Psoas muscle (tissue), 8 donors: ENCODE measurements at places on chromosomes 16 and 17. TPM values are rescaled to one million over a fixed set of nuclear protein-coding genes. Genes with fewer than 3 reads are reported as not detected.

IGFALS gene
- total RNA-seq: not detected

- DNase-seq: no peak
Measured at GRCh38 chr17:76139801-76140660, 1.0 kb downstream of the FOXJ1 start.

GRCh38 chr16:83698964-83699363, 108.8 kb upstream of the HSBP1 start:
- DNase-seq: no peak

DNA sequence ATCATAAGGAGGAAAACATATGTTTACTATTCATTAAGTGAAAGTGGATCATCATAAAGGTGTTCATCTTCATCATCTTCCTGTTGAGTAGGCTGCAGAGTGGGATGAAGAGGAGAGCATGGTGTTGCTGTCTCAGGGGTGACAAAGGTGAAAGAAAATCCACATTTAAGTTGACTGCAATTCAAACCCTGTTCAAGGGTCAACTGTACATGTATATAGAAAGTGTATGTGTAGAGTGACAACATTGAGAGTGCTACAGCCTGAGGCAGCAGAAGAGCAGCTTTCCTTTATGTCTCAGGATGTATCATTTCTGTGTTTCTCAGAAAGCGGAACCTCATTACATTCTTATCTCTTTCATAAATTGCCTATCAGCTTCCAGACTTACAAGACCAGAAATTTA, 17.2 kb downstream of the ORC6 start:
- no peak for DNase-seq

CEP295NL gene
- 0.19 TPM for total RNA-seq

DNA sequence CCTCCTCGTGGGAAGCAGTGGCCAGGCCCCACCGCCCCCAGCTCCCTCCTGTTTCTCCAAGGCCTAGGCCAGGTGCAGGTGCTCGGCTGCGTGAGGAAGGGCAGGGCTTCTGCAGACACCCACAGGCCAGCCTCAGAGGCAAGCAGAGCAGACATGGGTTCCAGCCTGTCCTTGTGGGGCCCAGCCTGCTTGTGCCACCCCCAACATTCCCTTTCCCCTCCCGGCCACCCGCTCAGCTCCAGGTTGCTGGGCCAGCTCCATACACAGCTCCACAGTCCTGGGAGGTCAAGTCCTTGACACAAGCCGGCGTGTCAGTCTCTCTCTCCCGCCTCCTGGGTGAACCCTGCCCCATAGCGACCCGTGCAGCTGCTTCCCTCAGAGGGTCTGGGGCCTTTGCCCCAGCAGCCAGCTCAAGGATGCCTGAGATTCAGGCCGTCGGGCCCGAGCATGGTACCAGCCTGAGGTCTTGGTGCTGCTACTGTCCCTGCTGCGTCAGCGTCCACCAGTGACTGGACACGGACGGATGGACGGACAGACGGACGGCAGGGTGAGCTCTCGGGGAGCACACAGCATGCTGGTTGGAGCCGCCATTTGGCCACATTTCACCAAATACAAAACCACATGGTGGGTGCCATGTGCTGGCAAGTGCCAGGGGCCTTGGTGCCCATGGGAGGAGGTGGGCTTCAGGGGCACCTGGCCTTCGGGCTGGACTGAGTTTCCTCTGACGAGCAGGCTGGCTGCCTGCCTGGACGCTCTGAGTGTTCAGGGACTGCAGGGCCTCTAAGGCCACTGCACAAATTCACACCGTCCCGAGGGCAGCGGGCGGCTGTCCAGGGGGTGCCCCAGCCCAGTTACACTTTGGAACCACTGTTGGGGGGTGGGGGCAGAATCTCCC, 8.0 kb downstream of the SECTM1 start:
- DNase-seq: no peak

KRT39 gene
- not detected for total RNA-seq

CLEC10A gene
- total RNA-seq: 1.9 TPM

DNA sequence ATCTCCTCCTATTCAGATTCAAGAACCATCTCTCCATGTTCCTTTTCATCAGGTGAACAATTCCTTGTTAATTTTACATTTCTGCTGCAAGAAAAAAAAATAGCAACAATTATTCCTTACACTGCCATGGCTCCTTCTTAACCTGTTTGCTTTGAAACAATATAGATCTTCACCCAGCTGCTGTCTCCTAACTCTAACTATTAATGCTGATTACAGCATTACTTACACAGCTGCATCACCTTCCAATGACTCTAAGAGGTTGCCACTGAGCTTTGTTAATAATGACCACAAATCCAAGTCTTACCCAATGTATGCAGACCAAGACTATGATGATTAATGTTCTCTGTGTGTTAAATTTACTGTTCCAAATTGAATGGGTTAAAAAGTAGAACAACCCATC, 541.4 kb downstream of the TOX3 start:
- no peak for DNase-seq

ADGRG3 gene
- 0.22 TPM for total RNA-seq

DNA sequence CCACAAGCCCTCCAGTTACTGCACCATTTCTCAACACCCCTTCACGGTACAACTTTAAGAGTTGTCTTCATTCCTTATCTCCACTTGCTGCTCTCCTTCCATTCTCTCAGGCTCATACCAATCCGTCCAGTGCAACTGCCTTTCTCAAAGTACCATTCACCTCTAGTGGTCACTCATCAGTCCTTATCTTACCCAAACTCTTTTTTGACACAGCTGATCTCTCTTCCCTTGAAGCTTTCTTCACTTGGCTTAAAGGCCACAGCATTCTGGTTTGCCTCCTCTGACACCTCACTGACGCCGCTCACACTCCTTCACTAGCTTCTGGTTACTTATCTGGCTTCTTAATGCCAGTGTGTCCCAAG, 24.9 kb downstream of the UBE2G1 start:
- DNase-seq: no peak

DNA sequence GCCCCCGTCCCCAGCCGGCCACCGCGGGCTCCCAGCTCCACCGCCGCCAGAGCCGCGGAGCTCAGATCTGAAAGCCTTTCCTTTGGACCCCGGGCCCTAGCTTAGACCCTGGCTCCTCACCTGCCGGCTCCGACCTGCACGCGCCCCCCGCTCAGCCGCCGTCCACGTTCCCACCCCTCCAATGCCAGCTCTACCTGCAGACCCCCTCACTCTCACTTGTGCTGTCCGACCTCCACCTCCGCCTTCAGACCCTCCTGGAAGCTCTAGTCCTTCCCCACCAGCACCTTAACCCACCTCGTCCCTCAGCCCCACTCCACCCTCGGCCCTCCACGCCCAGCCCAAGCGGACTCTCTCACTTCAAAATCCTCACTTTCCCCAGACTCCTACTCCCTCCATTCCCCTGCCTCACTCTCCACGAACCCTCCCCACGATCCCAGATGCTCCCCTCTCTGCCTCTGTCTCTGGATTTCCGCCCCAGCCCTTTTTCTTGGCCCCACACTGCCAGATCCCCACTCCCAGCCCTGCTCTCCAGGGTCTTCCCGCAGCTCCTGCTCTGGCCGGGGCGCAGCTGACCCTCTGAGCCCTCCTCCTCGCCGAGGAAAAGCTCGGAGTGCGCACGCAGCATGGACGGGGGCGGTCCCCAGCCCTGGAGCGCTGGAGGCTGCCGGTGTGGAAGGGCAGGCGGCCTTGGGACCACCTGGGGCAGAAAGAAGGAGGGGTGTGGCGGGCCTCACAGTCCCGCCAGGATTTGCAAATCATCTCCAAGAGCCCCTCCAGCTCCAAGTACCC, at the start of gene TMEM114:
Gene TMEM114, minus strand, starts transcription at position 612 of the 789 bp plus-strand sequence. CDS start 673 bp downstream, outside the sequence.
- no peak for DNase-seq

- no peak for DNase-seq
Measured at GRCh38 chr16:54546521-54546920, 259.9 kb upstream of the IRX3 start.

NPLOC4 gene
- total RNA-seq: 324 TPM

DNA sequence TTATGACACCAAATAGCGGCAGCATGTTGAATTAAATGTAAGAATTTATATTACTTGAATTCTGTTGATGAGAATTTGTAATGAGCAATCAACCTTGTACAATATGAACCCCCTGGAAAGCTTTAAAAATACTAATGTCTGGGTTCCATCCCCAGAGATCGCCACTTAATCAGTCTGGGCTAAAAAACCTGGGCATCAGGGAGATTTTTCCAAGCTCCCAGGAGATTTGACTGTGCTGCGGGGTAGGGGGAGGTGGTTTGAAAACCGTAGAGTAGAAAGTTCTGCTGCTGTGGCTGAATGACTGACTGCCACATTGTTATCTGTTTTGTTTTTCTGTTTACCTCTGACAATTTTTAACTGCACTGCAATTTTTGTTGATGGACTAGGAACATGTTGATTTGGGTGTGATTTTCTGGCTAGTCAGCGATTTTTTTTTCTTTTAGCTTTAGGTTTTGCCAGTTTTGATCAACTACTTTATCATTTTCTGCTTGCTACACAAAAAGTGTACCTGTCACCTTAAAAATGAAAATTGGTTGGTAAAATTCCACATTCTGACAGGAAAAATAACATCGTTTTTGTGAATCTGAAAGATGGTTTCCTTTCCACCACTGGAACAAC, 79.3 kb downstream of the PCTP start:
- DNase-seq: no peak

DNA sequence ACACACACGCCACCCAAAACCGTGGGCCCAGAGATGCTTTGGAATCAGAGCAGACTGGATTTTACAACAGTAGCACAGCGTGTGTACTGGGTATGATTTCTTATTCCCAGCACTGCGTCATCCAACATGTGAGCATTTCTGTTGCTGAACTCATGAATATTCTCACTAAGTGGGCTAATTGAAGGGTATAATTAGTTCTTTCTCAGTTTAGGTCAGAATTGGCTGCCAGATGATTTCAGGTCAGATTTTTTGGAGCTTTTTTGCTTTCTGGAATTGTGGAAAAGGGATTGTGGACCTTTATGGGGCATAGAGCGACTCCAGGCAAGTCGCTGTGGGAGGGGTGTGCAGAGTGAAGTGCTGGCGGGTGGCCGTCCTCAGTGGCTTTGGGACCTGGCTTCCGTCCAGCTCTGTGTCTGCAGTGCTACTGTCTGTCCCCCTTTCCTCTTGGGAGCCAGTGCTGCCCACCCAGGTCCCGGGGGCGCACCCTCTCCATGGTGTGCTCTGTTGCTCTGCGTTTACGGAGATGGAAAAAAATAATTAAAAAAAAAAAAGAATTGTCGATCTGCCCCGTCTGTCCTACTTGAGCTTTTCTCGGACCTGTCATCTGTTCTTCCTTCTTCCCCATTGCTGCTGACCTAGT, 25.0 kb downstream of the FOXK2 start:
- peak; percentile 53 for DNase-seq

BTBD17 gene
- total RNA-seq: not detected

DNA sequence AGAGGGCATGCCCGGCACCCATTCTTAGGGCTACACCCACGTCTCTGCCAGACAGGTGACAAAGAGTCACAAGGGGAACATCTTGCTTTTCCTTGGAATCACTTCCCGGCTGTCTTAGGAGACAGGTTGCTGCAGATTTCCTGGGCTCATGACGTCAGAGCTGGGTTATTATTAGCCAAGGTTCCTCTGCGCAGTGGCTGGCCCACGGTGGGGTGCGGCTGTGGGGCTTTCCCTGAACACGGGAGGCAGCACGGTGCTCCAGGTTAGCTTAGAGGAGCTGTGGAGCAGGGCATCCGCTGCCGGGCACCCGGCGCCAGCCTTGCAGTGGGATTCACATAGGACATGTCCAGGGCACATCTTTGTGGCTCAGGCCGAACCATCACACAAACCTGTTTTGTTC, 118.0 kb upstream of the PLCG2 start:
- no peak for DNase-seq

C17orf78 gene
- total RNA-seq: not detected

GRCh38 chr17:45688353-45688752, 95.8 kb upstream of the CRHR1 start:
- DNase-seq: no peak

DNA sequence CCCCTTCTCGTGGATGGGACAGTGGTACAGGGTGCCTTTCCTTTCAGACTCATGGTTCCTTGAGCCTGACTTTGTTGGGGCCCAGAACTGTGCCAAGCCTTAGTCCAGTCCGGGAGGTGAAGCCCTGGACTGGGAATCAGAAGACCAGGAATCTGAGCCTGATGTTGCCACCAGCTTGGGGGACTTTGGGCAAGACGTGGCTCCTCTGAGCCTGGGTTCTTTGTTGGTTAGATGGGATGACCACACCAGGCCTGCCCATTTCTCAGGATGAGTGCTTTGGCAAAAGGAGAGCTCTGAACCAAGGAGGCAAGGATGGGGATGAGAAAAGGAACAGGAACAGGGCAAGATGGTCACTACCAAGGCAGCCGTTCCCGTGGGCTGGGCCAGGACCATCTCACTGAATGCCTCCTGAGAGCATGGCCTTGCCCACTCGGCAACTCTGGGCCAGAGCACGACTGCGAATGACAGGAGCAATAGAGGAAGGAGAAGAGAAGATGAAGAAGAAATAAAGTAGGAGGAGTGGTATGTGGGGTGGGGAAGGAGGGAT, 32.5 kb downstream of the PITPNM3 start:
- no peak for DNase-seq

GRCh38 chr17:44758414-44759085, at the start of gene ADAM11:
Gene ADAM11 (plus strand): TSS chr17:44758988. CDS start chr17:44759200, 212 bp downstream.
- DNase-seq: no peak

GRCh38 chr16:82016964-82017363, 5.7 kb upstream of the SDR42E1 start:
- DNase-seq: no peak

DNA sequence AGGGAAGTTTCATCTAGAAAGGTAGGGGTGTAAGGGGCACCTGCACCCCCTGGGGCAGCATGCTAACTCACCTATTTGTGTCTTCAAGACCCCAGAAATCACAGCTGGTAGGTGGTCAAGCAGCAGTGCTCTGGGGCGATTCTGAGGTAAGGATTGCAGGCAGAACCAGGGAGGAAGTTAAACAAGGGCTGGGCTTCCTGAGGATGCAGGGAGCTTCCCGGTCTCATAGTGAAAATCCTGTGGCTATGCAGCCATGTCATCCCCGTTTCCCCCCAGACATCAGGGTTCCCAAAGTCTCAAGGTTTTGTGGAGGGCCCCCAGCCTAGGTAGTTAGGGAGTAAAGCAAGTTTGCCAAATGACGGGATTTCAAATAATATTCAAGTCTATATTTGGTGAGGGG, 78.5 kb downstream of the C16orf78 start:
- DNase-seq: peak; percentile 3

GRCh38 chr17:58492238-58493121, 4.3 kb upstream of the HSF5 start:
- DNase-seq: no peak

GRCh38 chr16:86142801-86143236, 243.9 kb downstream of the IRF8 start:
- DNase-seq: no peak

- no peak for DNase-seq
Measured at GRCh38 chr17:27550974-27551505, 79.9 kb upstream of the LGALS9 start.

CDRT15L2 gene
- total RNA-seq: not detected

GRCh38 chr16:28876973-28877654, 1.2 kb upstream of the ATP2A1 start:
- DNase-seq: no peak

EVI2A gene
- 1.7 TPM for total RNA-seq
